ENCODE measurements at places on chromosomes 3 and 15.

DNA sequence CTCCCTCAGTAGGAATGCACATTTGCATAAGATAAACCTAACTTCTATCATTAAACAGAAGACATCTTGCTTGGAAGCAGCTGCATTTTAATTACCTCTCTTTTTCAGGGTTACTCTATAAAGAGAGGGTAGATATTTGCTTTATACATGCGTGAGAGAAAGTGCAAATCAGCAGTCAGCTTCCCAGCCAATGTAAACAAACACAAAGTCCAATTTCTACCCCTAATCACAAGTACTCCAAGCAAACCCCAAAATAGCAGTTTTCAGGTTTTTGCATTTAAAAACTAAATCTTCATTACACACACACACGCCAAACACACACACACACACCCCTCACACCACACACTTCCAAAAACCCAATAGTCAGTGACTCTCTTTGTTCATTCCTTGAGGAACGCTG, 303.9 kb upstream of the ALCAM start:
- no peak for DNase-seq

DNA sequence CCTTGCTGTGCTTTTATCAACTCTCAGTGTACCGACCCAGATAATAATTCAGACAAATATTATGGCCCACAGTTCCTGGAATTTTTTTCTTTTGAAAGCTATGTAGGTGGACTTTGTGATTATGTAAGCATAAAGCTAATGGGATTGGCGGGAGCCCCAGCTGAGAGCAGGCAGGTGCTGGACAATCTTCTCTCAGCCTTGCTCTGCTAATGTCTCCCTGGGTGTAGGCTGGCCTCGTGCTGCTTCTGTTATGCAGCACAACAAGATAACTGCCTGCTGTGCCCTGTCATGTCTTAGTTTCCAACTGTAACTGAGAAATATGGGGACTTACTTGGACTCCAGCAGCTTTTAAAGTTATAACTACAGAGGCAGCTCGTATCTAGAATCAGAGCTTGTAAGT, 415.0 kb downstream of the PDCD6IP start:
- DNase-seq = no peak

DNA sequence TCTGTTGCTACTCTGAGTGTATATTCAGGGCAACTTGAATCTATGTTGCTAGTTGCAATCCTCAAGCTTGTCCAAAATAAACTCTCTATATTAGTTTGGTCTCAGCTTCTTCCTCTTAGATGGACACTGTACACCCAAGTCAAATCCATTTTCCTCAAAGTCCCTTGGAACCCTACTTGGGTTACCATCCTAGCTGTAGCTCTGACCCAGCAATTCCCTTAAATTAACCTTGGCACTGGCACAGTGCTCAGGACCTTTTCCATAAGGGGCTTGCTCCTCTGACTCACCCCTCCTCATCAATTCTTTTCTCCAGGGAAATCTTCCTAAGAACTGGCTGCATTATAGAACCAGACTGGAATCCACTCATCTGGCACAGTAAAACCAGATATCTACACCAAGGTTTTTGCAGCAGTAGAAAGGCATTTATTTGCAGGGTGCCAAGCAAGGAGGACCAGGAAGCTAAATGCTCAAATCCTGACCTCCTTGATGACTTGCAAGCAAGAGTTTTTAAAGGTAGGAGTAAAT, 44.9 kb upstream of the B3GALNT1 start:
- DNase-seq = no peak

DNA sequence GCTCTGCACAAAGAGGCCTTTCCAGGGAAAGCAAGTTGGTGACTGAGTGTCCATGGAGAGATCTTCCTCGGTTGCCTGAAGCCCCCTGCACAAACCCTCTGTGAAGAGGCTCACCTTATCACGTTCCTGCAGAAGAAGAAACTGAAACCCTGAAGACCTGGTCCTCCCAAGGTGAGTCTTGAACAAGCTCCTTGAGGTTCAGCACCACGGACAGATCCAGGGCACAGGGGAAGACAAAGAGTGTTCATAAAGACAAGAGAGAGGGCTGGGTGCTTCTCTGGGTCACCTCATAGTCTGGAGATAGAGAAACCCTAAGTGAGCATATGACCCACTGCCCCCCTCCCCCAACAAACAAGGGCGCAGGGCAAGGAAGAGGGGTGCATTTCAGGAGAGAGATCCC, 21.7 kb upstream of the TBC1D21 start:
- DNase-seq = no peak

GRCh38 chr15:25797511-25797935, 65.6 kb downstream of the ATP10A start:
- DNase-seq = no peak

DNA sequence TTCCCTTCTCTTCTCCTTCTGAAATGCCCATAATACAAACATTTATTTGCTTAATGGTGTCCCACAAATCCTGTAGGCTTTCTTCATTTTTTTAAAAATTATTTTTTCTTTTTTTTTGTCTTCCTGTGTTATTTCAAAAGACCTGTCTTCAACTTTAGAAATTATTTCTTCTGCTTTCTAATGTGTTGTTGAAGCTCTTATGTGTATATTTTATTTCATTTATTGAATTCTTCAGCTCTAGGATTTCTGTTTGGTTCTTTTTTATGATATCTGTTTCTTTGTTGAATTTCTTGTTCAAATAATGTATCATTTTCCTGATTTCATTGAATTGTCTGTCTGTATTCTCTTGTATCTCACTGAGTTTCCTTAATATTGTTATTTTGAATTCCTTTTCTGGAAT, 63.1 kb downstream of the AP4E1 start:
- no peak for DNase-seq

GRCh38 chr3:127690823-127691452, 18.2 kb downstream of the ABTB1 start:
- no peak for DNase-seq

- no peak for DNase-seq
These were observed 21.1 kb downstream of the GTF2E1 start for GRCh38 chr3:120763601-120764000.

DNA sequence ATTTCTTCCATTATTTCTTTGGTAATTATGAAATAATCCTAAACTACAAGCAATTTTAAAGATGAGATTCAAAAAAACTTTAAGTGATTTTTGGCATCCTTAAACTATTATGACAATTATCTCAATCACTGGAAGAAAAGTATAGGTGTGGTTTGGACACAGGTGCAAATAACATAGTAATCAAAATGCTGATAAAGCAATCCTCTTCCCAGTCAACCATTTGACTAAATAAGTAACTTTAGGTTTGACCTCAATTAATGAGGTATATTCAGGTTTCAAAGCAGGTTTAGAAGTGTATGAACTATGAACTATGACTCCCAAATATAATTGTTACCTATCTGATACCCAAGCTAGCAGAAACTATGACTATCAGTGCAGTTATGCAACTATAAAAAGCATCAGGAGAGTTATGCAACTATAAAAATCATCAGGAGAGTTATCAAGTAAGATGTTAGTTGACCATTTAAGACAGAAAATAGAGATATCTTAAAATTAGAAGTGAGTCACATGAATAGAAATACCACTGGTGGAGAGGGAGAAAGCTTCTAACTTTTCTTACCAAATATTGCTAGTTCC, 8.9 kb upstream of the CNTN3 start:
- no peak for DNase-seq

DNA sequence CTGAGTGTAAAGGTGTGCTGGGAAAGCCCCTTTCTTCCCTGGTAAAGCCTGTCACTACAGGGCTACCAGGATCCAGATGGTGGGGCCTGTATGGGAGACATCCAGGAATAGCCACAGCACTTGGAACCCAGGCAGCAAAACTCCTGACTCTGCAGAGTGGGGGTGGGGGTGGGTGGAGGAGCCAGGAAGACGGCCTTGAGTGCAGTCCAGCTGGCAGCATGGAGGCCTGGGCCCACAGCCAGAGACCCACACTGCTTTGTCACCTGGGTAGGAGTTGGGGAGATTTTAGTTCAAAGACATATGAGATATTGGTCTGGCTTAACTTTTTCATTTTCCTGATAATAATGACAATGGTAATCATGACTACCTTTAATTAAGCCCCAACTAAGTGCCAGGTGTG, 116.7 kb upstream of the MRPS22 start:
- DNase-seq = no peak

DNA sequence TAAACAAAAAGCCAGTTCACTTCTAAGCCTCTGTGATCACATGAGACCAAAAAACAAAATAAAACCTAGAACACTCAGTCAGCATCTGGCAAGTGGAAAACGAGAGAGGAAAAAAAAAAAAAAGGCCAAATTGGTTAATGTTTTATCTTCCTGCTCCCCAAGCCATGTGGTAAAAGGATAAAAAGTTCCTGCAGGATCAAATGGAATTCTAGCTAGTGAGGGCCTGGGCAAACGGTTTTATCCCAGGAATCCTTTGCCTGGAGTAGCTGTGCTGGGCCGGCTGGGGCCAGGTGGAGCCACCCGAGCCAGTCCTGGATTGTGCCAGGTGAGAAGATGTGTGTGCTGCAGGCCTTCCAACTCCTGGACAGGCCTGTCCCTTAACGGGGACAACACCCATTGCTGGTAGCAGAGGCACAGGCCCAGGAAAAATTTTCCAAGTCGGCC, 13.2 kb downstream of the SMAD6 start:
- no peak for DNase-seq

DNA sequence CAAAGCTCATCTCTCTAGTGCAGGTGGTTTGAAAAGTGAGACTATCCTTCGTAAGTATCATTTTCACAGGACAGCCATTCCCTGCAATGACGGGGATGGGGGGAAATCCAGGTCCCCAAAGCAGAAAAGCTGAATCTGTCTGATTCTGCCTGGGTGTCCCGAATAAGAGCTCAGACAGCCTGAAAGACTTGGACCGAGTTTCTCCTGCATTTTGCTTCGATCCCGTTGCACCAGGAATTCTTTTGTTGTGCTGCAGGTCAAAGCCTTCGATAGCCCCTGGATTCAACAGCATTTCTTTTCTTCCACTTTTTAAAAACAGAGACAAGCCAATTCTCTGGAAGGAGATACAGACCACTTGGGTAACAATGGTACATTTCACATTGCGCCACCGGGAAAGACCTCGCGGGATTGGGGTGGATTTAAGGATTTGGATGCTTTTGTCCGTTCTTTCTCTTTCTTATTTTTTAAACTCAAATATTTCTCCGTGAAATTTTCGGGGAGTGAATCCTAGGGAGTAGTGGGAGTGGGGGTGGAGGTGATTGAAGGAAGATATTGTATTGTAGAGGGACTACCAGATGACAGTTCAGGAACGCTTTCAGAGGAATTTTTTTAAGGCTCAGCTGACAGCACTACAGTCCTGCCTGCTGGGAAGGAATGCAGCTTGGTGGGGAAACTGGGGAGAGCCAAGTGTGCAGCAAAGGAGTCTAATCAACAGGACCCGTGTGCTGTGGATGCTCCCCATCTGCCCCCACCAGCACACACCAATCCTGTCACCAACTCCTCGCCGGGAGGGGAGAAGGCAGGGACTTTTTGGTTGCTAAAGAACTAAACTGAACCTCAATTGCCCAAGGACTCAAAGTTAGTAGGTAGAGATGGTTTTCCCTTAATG, 2.6 kb downstream of the SLITRK3 start:
- no peak for DNase-seq

DNA sequence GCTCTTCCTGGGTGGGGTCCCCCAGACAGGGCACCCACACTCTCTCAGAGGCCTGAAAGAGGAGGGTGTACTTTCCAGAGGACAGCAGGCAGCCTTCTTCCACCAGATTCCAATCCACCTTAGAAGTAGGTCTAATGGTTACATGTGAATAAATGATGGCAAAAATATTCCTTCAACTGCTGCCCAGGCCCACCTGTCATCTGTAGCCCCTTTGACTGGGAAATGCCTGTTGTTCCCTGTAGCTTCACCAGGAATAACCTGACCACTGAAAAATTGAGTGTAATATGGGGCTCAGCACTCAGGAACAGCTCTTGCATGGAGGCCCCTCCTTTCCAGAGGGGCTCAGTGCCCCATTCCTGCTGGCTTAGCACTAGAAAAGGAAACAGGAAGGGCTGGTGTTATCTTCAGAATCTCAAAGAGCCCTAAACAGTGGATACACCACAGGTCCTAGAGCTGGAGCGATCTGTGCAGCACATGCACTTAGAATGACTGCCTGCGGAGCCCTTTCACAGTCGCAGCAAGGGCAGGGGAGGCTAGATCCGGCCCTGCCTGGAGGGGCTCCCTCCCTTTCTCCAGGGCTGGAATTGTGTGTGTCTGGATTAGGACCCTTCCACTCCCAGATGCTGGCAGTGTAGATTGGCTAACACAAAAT, 32.1 kb downstream of the SLC22A14 start:
- DNase-seq = no peak

DNA sequence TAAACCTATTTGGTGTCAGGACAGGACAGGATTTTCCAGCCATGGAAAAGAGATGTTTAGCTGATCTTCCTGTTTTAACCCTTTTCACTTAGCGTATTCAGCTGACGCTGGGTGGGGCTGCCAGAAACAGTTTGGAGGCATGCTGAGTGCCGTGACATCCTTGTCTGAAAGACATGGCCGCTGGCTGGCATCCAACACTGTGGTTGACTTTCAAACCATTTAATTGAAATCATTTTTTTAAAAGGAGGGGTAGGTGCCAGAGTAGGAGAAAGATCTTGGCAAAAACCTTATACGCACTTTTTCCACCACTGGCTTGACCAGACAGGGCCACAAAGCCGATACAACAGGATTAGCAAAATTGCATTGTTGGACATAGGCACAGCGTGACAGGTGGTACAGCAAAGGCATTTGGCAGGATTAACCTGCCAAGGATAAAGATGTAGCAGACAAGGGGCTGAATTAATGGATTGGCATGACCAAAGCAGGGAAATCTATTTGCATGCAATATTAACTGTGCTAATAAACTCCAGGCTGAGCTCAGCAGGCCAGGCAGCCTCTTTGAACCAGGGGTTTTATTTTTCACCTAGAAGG, 131.8 kb upstream of the TOPAZ1 start:
- DNase-seq = no peak

DNA sequence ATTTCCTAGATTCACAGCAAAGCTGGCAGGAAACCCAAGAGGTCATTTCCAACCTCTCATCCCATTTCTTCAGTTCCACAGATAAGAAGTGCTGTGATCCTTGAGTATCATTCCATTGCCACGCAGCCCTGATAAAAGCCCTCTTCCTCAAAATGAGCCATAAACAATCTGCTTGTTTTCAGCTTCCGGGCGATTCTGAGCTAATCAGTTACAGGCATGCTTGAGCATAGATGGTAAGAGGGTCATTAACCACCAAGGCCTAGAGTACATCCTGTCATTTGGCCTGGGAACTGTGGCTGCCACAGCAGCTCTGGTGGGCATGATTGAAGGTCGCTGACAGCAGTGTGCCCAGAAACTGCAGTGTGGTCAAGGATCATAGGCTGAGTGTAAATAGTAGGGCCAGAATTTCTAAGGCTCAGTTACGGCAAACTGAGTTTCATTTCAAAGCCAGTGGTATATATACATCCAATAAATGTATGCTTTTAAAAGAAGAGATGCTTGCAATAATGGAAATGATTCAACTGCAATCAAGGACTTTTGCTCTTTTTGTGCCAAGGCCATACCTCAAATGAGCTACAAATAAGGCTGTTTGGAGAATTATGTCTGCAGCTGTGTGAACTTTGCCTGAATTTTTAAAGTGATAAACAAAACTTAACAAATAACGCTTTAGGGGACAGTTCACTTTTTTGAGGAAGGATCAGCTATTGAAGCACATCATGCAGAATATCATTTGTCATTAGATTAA, 47.3 kb downstream of the P3H2 start:
- DNase-seq = no peak

Measured in central memory CD8-positive, alpha-beta T cell (primary cell).